ENCODE measurements at places on chromosomes 7 and 10.

- no peak for DNase-seq
These were observed 22.3 kb downstream of the FOXI2 start for GRCh38 chr10:127759276-127759675.

- DNase-seq: no peak
These were observed 709.0 kb upstream of the SEMA3D start for GRCh38 chr7:85895835-85896234.

DNA sequence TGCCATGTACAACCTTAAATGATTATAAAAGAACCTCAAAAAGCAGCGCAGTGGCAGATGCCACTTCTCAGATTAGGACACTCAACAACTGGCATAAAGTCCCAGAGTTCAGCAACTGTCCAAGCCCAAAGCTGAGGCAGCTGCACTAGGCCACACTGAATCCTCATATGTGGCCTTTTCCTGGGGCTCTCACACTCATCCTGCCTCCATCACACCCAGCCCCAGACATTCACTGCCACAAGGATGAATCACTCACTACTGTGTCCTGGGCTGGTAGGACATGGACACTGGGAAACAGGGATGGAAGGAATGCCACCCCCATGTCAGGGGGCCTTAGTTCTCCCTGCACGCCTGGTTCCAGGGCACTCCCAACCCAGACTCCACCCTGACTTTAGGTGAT is 547.7 kb downstream of the TNS3 start:
- no peak for DNase-seq

- no peak for DNase-seq
These were observed 21.0 kb downstream of the LRRC17 start for GRCh38 chr7:102933763-102934162.

DNA sequence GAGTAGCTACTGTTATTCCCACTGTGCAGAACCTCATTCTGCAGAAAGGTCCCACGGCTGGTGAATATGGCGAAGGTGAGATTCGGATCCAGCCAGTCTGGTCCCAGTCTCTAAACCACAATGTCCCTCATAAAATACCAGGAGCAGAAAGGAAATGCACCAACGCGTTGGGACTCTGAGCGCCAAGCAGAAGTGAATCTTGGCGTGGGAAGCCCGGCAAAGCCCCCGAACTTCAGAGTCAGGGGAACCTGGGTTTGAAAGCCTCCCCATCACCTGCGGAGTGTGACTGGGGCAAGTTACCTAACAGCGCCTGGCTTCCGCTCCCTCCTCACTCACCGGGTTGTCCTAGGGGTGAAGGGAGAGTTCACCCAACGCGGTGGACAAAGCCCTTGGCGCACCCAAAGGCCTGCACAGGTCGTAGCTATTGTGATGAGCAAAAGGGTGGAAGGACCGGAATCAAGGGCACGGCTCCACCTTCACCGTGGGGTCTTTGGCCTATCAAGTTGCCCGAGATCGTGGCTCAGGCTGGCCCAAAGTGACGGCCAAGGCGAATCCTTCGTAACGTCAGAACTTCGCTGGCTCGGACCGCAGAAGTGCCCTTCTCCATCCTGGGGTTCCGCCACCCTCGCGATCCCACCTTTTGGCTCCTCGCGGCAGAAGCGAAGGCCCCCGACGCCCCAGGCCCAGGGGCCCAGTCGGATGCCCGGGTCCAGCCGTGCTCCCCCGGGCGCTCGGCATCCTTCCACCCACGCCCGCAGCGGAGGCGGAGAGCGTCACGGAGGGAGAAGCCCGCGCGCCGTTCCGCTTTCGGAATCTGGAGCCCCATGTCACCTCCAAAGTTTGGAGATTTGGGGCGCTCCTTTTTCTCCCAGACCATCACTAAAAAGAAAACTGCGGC is 811 bp downstream of the RGS10 start:
- DNase-seq: no peak

DNA sequence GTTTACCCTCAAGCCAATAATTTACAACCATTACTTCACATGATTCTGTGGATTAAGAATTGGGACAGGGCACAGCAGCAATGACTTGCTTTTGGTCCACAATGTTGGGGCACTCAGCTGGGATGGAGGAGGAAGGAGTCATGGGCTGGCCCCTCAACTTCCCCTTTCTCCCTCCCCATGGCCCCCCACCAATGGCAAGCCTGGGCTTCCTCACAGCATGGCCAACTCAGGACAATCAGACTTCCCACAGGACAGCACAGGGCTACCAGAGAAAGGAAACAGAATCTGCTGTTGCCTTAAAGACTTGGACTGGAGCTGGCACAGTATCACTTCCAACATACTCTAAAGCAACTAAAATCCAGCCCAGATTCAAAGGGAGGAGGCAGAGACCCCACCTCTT is 160.7 kb downstream of the PTPN20 start:
- no peak for DNase-seq

DNA sequence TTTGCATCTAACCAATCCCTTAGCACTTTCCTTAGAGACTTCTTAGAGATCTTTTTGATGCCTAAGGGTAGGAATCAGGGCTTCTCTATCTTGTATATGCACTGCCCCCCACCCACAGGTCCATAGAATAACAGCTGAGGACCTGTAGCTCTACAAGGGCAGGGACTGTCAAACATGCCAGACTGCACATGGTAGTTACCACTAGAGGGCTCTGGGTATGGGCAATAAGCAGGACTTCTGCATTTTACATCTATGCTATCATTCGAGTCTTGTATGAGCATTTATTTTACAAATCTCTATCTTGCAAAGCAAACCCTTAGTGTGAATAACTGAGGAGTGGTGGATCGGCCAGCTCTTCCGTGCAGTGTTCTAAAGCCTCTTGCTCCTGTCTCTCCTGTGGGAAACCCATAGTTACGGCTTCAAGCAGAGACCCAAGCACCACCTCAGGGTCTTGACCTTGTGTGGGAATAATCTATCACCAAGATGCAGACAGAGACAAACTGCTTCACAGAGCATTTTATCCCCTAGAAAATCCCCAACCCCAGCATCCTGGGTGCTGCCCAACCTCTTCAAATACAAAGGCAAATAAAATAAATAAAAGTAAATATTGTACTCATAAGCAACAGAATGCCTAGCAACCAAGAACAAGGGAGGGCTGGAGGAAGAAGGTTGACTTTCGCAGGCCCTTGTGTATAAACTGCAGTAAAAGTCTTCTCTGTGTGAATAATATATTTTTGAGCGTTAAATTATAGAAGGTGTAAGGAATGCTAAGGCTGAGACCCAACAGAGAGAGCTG is 219.3 kb downstream of the WDR11 start:
- DNase-seq: no peak

GRCh38 chr7:155204744-155205367 is 92.8 kb upstream of the INSIG1 start:
- no peak for DNase-seq

GRCh38 chr7:30437823-30438574 is 40.6 kb downstream of the NOD1 start:
- DNase-seq: no peak

- no peak for DNase-seq
These were observed 412 bp downstream of the PIP4K2A start for GRCh38 chr10:22713853-22714478.

Data from amygdala (tissue), 56 donors.